ENCODE measurements at places on chromosomes 6 and 20. TPM values are rescaled to one million over a fixed set of nuclear protein-coding genes. Genes with fewer than 3 reads are reported as not detected.
A peak's percentile ranks its signal among the peaks of the same experiment; 100 is the strongest.

GRCh38 chr6:148677594-148678476 lies 69.0 kb upstream of the UST start:
- peak; percentile 33 for DNase-seq

- DNase-seq = peak; percentile 57
Observed at GRCh38 chr6:18327626-18328025, 59.5 kb upstream of the RNF144B start.

Gene EPPIN
- not detected for total RNA-seq

GRCh38 chr20:59515013-59515905 lies 89.1 kb upstream of the PHACTR3 start:
- peak; percentile 91 for DNase-seq

GRCh38 chr6:37967651-37968050 lies 148.1 kb downstream of the ZFAND3 start:
- no peak for DNase-seq

Gene HLA-DMB
- 78.0 TPM for total RNA-seq

GRCh38 chr20:25198663-25199383 lies 3.3 kb downstream of the ENTPD6 start:
- no peak for DNase-seq

DNA sequence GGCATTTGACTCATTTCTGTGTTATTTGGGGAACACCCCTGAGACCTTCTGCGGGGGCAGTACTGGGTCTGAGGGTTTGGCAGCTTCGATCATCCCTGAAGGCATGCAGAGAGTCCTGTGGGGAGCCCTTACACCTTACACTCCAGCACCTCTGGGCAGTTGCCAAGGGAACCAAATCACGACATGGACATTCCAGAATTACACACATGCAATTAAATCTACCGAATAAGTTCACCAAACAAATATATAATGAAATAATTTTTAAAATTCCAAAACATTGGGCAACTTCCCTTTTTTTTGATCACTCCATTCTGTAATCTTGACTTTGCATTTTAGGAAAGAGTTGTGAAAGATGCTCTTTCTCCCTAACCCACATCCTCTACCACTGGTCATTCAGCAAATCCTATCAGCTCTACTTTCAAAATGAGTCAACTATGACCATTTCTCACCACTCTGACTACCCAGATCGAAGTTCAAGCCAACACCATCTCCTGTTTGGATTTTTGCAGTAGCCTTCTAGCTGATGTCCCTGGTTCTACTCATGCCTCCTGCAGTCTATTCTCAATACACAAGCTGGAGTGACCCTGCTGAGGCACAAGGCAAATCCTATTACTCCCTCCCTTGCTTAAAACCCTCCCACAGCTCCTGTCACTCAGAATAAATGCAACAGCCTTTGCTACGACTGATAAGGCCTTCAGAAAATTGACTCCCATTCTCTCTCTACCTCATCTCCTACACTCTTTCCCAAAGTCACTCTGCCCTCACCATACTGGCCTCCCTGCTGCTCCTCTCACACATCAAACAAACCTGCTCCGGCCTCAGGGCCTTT lies 533.3 kb downstream of the HACE1 start:
- DNase-seq = no peak

GRCh38 chr20:46299078-46299477 lies 9.2 kb downstream of the CDH22 start:
- no peak for DNase-seq

DNA sequence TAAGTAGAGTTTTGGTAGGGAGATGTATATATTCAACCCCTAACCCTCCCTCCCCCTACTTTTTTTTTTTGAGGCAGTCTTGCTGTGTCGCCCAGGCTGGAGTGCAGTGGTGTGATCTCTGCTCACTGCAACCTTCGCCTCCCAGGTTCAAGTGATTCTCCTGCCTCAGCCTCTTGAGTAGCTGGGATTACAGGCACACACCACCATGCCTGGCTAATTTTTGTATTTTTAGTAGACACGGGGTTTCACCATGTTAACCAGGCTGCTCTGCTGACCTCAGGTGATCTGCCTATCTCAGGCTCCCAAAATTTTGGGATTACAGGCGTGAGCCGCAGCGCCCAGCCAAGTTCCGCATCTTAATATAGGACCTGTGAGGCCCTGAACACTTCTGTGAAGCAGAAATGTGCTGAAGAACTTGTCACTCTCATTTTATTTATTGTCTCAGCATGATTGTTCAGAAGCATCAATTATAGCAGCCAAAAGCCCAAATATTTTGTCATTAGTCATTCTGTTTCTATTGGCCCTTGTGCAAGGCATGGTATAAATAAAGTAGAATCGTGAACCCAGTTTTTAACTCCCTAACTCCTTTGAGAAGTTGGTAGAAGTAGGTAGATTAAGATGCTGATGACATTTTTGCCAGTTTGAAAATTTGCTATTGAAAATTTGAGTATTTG lies 19.4 kb downstream of the DSTN start:
- DNase-seq = no peak

- no peak for DNase-seq
Observed at GRCh38 chr6:19705606-19706005, 131.6 kb upstream of the ID4 start.
